ENCODE measurements at places on chromosomes 7 and 10.

DNA sequence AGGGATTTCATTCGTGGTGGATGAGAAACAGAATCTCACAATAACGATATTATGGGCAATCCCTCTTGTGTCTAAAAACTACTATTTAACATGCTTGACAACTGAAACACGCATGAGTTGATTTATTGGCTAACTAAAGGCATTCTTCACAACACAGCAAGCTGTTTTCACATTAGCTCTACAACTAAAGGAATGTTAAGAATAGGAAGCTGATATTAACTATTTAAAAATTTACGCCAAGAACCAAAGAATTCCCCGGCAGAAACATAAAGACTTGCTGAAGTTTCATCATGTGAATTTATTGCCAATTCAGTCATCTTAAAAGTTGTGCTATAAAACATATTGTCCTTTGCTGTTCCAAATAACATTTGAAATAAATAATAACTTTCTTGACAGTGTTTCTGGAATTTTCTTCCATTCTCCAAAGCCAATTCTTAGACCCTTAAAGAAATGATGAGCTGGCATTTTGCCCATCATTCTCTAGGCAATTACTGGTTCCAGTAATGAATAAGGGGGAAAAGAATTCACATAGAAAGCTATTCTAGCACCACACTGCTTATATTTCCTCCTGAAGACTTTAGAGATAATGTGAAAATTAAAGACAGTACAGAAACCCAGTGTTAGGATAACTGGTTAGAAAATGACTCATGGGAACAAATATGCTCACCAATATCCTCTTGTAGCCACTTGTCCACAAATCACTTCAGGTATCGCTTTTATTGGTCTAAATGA, 233.1 kb downstream of the PARD3 start:
- peak; percentile 78 for DNase-seq

DNA sequence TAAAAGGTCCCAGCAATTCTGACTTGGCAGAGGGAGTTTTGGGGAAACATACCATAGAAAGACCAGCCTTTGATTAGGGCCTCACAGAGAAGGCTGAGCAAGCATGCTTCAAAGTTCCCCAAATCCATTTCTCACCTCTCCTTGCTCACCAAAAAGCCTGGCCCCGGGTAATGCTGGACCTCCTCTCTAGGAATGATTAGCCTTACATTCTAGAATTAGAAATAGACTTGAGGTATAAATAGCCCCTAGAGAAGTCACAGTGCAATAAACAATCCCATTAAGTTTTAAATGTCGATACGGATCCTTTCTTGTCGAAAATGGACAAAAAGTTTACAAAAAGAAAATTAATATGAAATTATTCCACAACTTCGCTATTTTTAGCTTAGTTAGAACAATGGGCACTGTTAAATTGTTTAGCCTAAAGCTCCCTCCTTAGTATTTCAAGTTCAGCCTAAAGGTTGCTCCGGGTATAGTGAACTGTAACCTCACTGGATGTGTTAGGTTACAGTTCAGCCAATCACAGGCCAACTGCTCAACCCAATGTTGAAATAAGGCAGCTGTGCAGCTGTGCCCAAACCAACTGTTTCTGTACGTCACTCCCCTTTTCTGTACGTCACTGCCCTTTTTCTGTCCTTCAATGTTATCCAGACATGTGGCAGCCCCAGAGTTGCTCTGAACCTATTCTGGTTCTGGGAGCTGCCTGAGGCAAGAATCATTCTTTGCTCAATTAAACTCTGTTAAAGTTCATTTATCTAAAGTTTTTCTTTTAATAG, 7.9 kb upstream of the GSDME start:
- DNase-seq: no peak

GRCh38 chr7:85730012-85730411, 543.2 kb upstream of the SEMA3D start:
- no peak for DNase-seq

DNA sequence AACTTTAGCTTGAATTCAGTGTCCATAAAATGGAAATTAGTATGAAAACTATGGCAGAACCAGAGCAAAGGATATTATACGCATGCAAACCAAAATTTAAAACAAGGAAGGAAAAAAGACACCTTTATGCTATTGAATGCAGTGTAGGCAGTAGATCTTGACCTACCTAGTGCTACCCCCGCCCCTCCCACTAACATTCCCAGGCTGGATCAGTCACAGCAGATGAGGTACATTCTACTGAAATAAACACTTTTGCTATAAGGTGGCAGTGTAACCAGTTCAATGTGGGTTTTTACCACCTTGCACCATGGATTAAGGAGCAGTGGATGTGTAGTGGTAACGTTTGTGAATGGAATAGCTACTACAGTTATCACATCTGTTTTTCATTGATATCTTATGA, 27.9 kb downstream of the SRI start:
- no peak for DNase-seq

DNA sequence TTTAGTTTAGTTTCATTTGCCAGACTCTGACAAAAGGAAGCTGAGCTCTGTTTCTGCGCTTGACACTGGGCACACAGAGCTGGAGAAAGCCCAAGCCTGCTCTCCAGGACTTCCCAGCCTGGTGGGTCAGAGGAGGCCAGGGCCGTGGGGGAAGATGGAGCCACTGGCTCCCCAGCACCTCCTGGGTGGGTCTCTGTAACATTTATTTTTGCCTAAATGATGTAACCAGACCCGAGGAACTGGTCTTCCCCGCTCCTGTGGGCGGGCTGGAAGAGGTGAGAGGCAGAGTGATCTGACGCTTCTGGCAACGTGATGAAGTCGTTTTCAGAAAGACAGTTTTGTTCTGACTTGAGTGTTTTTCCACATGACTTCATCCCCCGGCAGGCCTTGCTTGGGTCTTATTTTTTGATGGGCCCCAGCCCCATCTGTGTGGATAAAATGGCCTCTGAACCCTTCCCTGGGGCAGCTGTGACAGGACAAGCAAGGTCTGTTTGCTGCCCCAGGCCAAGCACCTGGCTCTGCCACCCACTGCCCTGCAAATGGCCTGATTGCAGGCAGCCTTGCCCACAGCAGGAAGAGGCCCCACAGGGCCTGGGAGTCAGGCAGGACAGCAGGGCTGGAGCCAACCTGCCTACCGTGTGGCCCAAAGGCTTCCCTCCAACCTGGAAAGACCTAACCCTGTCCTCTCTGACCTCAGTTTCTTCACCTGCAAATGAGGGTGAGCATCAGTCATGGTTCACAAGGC, 304.9 kb upstream of the ZMIZ1 start:
- peak; percentile 51 for DNase-seq

GRCh38 chr10:114051714-114052113, 8.0 kb downstream of the ADRB1 start:
- no peak for DNase-seq

DNA sequence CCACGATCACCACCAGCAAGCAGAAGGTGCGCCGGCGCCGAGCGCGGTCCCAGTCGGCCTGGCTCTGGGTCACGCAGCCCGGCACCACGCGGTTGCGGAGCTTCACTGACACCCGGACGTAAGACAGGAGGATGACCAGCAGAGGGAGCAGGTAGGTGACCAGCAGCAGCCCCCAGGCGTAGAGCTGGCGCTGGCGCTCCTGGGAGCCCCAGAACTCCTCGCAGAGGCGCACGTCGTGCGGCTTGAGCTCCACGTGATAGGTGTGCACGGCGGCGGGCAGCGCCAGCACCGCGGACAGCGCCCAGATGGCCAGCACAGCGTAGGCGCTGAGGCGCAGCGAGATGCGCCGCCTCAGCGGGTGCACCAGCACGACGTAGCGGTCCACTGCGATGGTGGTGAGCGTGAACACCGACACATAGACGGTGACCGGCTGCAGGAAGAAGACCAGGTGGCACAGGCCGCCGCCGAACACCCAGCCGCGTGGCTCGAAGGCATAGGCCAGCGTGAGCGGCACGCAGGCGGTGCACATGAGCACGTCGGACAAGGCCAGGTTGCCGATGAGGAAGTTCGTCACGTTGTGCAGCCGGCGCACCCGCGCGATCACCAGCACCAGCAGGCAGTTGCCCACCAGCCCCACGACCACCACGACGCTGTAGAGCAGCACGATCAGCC, 920 bp downstream of the PRLHR start:
- peak; percentile 59 for DNase-seq

DNA sequence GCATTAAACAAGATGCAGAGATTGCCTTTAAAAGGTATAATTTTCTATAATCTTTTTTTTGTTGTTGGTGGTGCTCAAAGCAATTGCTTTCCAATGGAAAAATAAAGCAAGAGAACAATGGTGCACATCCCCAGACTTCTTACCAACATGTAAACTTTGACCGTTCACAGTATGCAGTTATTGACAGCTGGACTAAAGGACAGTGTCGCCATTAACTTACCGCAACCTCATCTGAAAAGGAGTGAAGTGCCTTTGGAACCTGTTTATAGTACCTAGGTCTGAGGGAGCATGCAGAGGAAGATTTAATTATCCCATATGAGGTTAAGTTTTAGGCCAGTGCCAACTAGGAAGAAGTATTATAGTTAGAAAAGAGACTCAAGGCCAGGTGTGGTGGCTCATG, 654.5 kb downstream of the PARD3 start:
- DNase-seq: no peak

- DNase-seq: no peak
Measured at GRCh38 chr10:58746474-58747185, 234.0 kb downstream of the BICC1 start.

- DNase-seq: no peak
Measured at GRCh38 chr10:47378183-47378510, 5.9 kb downstream of the ZNF488 start.
